ENCODE measurements at places on chromosomes 5 and 9. TPM values are rescaled to one million over a fixed set of nuclear protein-coding genes. Genes with fewer than 3 reads are reported as not detected.

GRCh38 chr9:93307468-93308157 is 123.7 kb downstream of the WNK2 start:
- no peak for DNase-seq

DNA sequence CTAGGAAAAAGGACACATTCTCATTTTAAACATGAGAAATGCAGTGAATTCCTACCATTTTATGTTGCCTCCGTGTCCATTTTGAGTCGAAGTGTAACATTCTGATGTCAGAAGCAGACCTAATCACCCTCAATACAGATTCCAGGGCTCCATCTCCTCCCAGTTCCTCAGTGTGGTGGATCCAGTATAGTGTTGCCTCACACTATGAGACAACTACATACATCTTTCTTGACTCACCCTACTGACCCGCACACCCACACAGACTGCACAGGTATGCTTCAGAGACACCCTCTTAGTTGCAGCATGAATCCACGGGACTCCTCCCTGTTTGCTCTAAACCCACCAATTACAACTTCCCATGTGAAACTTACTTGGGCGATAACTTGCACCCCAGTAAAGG is 564.9 kb downstream of the SEMA5A start:
- no peak for DNase-seq

- peak; percentile 31 for DNase-seq
Observed at GRCh38 chr5:81140943-81141342, 92.2 kb upstream of the CKMT2 start.

DNA sequence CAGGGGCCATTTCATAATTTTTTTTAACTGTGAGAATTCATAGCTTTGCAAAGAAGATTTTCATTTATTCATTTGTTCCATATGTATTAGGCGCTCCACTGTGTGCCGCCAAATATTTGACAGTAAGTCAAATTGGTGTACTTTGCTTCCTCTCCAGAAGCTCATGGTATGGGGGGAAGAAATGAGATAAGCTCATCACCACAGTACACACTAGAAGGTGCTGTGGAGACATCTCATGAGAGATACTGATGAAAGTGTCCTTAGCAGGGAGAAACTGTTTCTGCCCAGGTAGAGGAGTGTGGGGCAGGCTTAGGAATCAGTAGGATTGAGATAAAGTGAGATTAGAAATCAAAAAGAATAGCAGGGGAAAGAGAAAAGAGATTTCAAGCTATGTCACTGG is 136.2 kb downstream of the CDH6 start:
- no peak for DNase-seq

DNA sequence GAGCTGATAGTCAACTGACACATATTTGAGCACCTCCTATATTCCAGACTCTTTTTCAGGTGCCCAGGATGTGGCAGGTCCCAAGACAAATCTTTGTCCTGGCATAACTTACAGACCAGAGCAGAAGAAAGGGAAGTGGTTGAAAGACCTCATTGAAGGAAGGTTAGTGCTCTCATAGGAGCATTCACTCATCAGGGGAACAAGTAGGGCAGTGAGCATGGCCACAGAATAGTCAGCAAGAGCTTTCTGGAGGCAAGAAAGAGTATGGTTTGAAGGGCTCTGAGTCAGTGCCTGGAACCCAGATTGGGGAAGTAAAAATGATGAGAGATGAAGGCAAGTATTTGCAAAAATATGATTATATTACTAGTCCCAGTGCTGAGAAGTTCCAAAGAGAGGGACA is 25.0 kb upstream of the ERMP1 start:
- DNase-seq: no peak

LCN12 gene
- total RNA-seq: 0.27 TPM

ANKRD31 gene
- 0.03 TPM for total RNA-seq

DNA sequence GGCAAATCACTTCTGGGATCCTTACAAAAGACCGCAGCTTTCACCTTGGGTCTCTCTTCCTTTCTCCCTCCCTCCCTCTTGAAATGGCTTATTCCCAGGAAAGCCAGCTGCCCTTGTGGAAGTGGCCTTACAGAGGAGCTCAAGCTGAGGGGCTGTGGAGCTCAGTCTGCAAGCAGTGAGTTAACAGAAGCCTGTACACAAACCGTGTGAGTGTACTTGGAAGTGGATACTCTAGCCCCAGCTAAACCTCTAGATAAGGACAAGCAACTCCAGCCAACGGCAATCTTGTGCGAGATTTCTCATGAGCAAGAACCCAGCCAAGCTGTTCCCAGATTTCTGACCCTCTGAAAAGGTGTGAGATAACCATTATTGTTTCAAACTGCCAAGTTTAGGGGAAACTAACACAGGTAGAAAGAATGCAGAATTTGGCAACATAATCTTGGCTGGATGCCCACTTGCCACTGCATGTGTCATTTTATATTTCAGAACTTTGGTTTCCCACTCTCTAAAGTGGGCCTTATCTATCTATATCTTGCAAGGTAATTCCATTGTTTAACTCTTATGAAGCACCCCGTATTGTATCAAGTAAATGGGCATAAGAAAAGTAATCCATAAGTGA is 85.6 kb downstream of the CDH18 start:
- peak; percentile 3 for DNase-seq

BRINP1 gene
- total RNA-seq: 0.47 TPM

DNA sequence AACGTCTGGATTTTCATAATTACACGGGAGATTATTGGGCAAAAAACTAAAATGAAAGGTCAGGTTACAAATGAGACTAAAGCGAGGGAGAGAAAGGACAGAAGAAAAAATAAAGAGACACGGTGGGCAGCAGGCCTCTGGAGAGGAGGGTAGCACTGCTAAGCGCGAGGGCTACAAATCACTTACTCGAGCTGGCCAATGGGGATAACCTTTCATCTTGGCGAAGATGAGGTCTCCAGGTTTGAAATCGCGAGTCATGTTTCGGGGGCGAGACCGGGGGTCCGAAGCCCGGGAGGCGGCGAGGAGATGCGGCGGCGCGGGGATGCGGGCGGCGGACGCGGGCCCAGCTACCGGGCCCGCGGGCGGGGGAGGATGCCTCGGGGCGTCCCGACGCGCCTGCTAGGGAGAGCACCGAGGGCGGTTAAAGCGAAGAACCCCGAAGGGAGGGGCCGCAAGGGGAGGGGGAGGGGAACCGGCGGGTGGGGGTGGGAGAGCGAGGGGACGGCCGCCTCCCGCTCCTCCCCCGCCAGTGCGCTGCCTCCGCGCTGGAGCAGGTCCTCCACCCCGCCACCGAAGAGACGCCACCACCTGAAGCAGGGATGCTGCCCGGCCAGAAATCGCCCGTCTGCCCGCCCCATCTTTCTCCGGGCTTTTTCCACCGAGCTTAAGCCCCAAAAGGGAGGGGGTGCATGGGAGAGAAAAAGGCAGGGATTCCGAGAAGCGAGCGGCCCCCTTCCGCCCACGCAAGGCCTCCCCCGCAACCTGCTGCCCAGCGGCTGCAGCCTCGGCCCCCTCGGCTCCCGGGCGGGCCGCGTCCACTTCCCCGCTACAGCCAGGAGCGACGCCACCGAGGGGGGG is 610 bp downstream of the PSIP1 start:
- peak; percentile 21 for DNase-seq

DNA sequence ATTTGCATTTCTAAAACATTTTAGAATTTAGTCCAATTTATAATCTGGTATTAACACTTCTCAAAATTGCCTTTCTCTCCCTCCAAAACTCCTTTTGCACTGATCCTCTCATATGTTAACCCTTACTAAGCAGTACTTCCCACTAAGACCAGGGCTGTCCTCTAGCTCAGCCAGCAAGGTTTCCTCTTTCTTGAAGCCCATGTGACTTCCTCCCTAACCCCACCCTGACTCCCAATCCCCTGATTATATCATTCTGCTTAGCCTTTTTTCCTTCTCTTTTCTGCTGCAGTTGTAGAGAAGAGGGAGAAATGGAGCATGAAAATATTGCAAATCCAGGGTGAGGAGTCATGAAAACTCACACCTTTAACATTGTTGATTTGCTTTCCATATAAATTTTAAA is 241.7 kb downstream of the MCTP1 start:
- DNase-seq: no peak

DNA sequence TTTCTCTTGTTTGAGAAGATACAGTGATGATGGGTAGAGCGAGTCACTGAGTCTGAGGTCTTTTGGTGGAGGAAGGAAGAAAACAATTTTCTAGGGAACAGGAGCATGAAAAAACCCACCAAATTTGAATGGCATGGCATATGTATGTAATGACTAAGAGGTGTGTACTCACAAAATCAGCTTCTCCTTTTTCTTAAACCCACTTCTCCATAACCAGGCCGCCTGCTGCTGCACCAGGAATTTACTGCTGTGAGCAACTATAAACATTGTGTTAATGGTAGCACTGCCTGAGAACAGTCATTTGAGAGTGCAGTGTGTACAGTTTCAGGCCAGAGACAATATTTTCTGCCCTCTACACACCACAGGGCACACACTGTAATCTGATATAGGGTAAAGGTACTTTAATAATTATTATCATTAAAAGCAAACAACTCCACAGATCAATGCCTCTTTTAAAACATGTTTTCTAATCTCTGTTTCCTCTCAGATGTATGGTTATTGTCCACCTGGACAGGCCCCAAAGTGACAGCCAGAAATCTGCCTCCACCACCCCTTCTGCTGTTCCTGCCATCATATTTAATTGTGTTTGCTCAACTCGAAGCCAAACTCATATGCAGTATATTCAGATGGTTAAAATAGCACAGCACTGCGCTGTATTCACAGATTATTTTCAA is 241.6 kb downstream of the KIAA0825 start:
- no peak for DNase-seq

DNA sequence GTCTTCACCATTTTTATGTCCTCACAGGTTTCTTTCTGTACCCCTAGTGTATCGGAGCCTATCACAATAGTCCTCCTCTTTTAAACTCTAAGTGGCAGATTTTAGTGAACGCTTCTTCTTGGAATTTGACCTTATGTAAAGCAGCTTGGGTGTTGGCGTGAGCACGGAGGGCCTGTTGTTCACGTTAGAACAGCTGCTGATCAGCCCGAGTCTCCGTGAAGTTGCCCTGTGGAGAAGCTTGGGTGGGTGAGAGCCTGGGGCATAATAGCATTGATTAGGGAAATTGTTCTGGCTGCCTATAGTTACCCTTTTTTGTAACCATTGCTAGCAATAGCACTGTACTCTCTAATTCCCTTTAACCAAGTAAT is 167.0 kb upstream of the OTULINL start:
- DNase-seq: no peak

TAS2R1 gene
- total RNA-seq: not detected

MAP3K1 gene
- 4.0 TPM for total RNA-seq

DNA sequence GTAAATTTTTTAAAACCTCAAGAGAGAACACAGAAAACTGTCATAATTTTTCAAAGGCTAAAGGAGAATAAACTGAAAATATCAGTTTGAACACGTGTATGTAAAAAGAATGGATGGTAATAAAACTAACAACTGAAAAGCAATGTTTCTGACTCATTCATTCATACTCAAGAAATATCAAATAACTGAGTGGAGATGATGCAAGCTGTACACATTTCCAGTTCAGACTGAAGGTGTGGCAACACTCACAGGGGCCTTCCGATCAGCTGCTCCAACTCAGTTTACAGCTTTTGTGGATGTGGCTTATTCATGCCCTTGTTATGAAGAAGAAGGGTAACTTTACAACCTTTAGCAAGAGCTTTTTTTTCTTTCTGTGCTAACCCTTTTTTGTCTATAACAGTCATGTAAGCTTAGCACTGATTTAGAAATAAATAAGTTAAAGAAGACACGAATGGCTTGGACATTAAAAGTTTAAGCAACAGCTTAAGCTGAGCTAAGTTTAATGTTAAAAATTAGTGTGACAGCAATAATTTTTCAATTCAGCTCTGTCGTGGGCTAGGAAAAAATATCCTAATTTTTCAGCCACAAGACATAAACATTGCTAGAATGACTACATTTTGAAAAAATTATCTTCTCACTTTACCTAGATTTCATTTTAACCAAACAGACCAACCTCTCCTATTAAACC is 453.5 kb downstream of the RAB3C start:
- peak; percentile 80 for DNase-seq

DNA sequence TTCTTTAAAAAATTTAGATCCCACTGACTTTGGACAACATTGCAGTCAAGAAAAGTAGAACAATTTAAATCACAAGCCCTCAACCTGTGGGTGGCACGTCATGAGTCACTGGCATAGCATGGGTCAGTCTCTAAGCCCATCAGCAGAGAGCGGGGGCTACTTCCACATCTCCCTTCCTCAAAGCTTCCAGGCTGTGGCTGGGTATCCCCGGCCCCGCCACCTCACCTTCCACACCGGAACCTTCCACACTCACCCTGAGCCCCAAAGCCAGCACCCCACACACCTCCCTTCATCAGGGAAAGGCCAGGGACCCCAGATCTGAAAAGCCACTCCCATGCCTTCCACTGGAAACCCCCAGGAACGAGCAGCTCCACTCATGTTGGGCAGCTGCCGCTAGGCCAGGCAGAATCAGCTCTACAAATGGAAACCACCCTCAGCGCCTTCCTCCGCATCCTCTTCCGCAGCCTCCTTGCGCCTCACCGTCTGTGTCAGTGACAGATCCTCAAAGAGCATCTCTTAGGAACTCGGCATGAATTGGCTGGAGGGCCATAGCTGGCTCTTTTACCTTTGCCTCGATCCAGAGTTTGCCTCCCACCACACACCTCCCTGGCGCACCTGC is 156.5 kb downstream of the ERCC6L2 start:
- no peak for DNase-seq

- DNase-seq: no peak
Observed at GRCh38 chr9:123658792-123659191, 271.1 kb downstream of the DENND1A start.

ADAMTS6 gene
- 13.2 TPM for total RNA-seq

Data from myocyte (in vitro differentiated cells).